ENCODE measurements at places on chromosomes 7 and 10.

GRCh38 chr7:127476618-127477017 lies 84.1 kb upstream of the ZNF800 start:
- no peaks in the 10 kb centered on the region for H3K36me3 ChIP-seq
- peaks cover 7% of the 10 kb centered on the region for H3K4me1 ChIP-seq
- no peak for DNase-seq
- peaks cover 8% of the 10 kb centered on the region for H3K27me3 ChIP-seq
- H3K27ac ChIP-seq, result no peak overlapping the region
- no peak overlapping the region for H3K4me3 ChIP-seq

DNA sequence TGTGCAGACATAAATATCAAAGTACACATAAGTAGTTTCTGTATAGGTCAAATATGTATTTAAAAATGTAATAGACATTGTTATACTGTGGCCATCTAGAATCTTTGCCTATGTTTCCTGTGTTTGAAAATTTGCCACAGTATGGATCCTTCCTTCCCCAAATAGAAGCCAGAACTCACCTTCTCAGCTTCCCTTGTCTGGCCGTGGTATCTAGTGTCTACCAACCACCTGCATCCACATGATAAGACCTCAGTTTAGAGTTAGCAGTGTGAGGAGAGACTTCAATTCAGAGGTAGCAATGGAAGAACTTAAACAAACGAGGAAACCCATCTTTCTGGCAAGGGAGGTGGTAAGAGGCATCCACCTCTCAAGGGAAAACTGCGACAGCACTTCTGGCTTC lies 4.9 kb downstream of the TRDMT1 start:
- H3K4me3 ChIP-seq, result no peak overlapping the region
- H3K4me1 ChIP-seq, result peaks cover 7% of the 10 kb centered on the region
- peaks cover 3% of the 10 kb centered on the region for H3K36me3 ChIP-seq
- no peak for DNase-seq
- H3K27ac ChIP-seq, result no peak overlapping the region

GRCh38 chr7:3431306-3431705 lies 130.3 kb downstream of the SDK1 start:
- no peaks in the 10 kb centered on the region for H3K4me1 ChIP-seq
- no peak overlapping the region for H3K27ac ChIP-seq
- H3K36me3 ChIP-seq, result no peaks in the 10 kb centered on the region
- H3K4me3 ChIP-seq, result no peak overlapping the region
- no peak for DNase-seq

DNA sequence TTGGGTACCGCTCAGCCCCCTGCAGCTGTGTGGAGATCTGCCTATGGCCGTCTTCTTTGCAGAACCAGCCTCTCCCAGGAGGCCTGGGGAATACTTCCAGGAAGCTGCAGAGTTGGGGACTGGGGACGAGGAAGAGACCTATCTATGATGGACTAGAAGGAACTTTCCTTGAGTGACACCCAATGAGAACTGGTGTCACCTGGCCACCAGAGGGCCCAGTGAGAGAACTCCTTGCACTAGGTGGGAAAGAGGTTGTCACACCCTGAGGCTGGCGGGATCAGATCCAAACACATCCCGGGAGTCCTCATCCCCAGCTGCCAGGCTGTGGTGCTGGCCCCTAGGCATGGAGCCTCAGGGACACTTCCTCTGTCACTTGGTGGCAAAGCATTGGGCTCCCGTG lies 4.9 kb upstream of the GRID2IP start:
- peaks cover 2% of the 10 kb centered on the region for H3K4me1 ChIP-seq
- H3K27ac ChIP-seq, result no peak overlapping the region
- no peak overlapping the region for H3K4me3 ChIP-seq

GRCh38 chr10:95312257-95312656 lies 21.5 kb upstream of the PDLIM1 start:
- no peaks in the 10 kb centered on the region for H3K36me3 ChIP-seq
- H3K4me3 ChIP-seq, result no peak overlapping the region
- no peak overlapping the region for H3K27ac ChIP-seq
- no peaks in the 10 kb centered on the region for H3K4me1 ChIP-seq
- H3K27me3 ChIP-seq, result no peaks in the 10 kb centered on the region
- DNase-seq, result no peak
